ENCODE measurements at places on chromosomes 5 and 9. TPM values are rescaled to one million over a fixed set of nuclear protein-coding genes. Genes with fewer than 3 reads are reported as not detected.

OR1N2 gene
- total RNA-seq, result not detected

DNA sequence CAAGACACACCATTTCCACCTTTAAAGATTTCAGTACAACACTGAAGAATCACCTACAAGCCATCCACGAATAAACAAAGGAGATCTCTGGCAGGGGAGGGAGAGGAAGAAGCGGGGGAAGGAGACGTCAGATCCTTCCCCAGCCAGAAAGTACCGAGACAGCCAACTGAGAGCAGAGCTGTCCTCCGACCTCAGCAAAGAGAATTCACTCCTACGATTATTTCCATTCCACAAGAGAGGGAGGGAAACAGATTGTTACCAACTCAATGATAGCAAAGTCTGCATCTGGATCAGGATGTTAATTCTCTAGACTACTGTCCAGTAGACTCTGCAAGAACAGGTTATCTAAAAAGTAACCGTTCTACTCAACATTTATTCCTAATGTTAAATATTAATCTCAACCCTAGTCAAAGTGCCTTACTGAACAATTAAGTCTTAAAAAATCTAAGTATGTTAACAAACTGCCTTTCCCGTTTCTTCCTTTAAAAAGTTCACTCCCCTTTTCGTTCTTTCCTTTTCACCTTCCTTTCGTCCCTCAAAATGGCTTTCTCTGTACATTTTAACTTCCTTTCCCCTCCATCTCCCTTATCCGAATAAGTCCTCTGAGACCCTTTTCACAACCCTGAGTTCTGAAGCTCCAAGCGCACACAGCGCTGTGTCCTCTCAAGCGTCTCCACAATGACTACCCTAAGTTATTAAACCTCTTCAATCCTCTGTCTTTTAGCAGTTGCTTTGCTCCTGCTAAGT lies 1.4 kb downstream of the CHD1 start:
- DNase-seq, result peak; percentile 71
- H3K36me3 ChIP-seq, result peaks cover 36% of the 10 kb centered on the region
- H3K27ac ChIP-seq, result peak overlapping the region; percentile 96
- H3K4me1 ChIP-seq, result peaks cover 46% of the 10 kb centered on the region

FOXD4L3 gene
- 0.14 TPM for total RNA-seq

PNPLA7 gene
- total RNA-seq, result 4.8 TPM

FBP2 gene
- total RNA-seq, result not detected
